ENCODE measurements at places on chromosomes 13 and 19.

GRCh38 chr19:49873834-49874233, 3.3 kb downstream of the AKT1S1 start:
- DNase-seq, result no peak

- no peak for DNase-seq
Measured at GRCh38 chr19:6273701-6274601, 5.8 kb downstream of the MLLT1 start.

- no peak for DNase-seq
Measured at GRCh38 chr19:35451338-35452096, 3.5 kb downstream of the FFAR2 start.

GRCh38 chr19:40365613-40366401, 17.3 kb downstream of the PLD3 start:
- DNase-seq, result peak; percentile 67

GRCh38 chr19:55070466-55071128, 5.1 kb upstream of the EPS8L1 start:
- DNase-seq, result no peak

- DNase-seq, result peak; percentile 60
Measured at GRCh38 chr19:14383661-14384555, 2.7 kb downstream of the ADGRE5 start.

- no peak for DNase-seq
Measured at GRCh38 chr19:4326837-4327251, 11.8 kb downstream of the STAP2 start.

GRCh38 chr19:1058112-1058511, 8.9 kb upstream of the ARHGAP45 start:
- DNase-seq, result no peak

DNA sequence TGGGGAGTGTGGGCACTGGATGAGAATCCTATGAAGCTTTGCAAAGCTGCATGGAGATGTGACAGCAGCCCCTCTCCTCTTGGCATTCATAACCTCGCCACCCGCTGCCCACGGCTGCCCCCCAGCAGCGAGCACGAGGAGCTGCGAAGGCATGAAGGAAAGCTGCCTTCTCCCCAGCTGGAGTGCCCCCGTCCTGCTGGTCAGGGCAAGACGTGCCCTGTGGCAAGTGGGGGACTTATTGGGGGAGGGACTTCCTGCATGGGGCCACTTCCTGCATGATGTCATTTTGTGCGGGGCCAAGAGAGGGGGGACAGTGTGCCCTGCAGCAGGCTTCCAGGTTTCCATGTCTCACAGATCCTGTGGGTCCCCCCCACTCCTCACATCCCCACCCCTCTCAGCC, 85.9 kb downstream of the TSHZ3 start:
- no peak for DNase-seq

DNA sequence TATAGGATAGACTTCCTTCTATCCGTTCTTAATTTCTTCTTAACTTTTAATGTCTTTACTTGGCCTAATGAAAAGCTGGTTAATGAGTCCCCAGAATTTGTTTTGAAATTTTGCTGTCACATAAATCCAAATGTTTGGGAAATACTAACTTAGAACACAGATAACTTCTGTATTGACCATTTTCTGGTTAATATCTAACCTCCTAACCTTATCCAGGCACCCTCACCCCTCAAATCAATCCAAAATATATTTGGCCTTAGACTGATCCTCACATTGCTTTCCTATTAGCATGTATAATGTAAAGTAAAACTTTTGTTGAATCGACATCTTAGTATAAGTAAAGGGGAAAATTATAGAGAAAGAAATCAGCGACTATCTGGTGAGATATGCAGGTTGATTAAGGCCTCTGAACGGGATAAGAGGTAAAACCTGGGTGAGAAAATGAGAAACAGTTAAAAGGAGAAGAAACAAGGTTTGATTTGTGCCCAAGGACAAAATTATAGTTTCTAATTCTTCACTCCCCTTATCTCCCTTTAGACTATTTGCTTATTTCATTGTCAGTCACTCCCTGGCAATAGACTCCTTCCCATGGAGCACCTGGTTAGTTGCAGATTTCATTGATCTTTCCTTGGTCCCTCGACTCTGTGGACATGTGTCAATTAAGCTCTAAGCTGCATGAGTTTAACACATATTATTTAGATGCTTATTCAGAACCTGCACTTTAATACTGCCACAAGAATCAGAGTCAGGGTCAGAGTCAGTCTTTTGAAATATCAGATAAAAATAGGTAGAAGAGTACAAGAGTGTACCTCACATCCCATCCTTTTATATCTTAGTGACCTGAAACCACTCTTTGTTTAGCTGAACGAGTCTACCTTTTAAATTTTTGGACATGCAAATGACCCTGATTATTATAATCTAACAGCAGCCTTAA, 119.2 kb upstream of the MLNR start:
- no peak for DNase-seq

GRCh38 chr19:9862938-9863337, 27.8 kb downstream of the PIN1 start:
- peak; percentile 63 for DNase-seq

DNA sequence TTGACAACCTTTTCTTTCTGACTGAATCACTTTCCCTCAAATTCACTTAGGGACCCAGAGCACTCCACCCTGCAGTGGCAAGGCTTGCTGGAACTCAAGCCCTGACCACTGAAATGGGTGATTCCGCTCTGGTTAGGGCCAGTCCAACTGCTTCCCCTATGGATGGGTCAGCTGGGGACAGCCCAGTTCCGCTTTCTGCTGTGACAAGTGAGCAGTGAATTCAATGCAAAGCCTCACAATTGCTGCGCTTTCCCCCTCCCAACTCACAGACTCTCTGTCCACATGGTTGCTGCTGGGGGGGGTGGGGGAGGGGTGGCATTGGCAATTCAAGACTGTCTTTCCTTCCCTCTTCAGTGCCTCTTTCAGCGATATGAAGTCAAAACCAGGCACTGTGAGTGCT, 18.7 kb downstream of the CD70 start:
- DNase-seq, result no peak

- no peak for DNase-seq
Measured at GRCh38 chr19:35105411-35106290, 10.0 kb upstream of the FXYD3 start.

- DNase-seq, result no peak
Measured at GRCh38 chr19:41720103-41720502, 11.7 kb downstream of the CEACAM5 start.

DNA sequence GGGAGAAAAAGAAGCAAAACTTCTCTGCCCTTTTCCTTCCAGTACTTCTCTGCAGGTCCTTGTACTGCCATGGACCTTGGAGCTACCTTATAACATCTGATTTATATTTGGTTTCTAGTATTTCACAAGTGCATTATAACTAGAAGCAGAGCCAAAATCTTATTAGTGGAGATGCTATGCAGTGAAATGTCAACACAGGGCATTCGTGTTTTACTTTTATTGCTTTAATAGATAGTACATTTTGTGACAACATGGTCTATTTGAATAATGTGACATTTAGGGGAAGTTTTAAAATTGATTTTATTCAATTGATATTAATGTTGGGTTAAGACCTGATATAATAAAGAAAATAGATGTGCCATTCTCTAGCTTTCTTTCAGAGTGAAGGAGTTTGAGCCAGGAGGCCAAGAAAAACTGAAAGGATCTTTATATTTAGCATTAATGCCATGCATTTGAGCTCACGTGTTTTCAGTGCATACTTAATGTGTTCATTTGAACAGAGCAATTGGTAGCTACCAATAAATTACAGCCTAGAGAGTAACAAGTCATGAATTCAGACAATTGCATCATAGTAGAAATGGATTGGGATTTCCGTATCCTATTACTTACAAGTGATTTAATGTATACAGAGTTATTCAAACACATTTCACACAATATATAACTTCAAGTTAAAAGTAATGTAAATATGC, 863.8 kb downstream of the GPC5 start:
- DNase-seq, result no peak

DNA sequence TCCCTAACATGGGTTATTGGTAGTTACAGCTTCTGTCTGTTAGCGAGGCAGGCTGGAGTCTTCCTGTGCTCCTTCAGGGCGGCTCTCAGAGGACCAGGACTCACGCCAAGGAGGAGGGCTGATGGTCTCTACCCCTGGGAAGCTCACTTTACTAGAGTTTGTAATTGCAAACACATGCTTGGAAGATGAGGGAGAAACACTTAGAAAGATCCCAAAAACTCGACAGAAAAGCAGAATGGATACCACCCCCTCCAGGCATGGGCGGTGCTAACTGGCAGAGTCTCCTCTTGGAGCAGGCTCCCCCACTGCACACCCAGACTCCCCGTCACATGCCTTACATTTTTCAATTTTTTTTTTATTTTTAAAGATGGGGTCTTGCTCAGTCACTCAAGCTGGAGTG, 62.0 kb downstream of the PARP4 start:
- DNase-seq, result no peak

DNA sequence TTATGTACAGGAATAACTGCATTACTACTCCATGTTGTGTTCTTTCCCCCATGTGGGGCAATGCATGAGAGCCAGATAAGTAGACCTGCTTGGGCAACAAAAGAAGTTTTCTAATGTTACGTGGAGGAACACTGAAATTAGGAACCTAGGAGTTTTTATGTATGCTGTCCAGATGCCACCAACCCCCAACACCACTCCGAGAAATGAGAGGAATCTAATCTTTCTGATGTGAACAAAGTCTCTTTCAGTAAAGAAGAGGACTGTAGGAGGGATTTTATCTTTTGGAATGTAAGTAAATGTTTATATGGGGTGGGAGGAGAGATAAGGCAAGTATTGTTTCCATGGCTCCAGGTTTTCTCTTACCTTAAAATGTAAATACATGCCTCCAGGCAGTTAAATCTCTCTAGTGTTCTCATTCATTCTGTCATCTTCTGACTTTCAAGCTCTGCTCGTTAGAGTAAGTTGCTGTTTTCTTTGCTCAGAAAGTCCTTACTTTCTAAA, 820.6 kb downstream of the PCDH17 start:
- no peak for DNase-seq

GRCh38 chr13:26897706-26898550, 137.3 kb upstream of the GPR12 start:
- no peak for DNase-seq

DNA sequence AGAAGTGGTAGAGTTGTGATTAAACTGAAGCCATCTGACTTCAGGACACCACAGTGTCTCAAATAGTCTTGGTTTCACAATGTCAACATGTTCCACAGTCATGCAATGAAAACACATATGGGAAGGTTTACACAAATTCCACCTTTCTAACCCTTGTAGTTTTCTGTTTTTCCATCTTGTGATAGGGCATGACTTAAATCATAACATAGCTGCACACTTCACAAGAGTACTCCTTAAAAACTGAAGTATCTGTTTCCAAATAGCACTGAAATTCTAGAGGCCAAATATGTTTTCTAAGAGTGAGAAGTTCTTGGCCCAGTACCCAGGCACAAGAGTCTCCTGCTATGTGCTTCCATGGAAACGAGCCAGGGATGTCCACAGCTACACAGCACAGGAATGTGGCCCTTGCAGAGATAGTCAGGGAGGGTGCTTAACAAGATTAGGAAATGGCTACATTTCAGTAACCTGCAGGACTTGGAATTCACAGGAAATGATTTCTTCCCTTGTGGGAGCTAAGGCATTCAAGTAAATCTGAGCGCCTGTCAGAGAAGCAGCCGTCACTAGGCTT, 269.1 kb downstream of the NDFIP2 start:
- no peak for DNase-seq

DNA sequence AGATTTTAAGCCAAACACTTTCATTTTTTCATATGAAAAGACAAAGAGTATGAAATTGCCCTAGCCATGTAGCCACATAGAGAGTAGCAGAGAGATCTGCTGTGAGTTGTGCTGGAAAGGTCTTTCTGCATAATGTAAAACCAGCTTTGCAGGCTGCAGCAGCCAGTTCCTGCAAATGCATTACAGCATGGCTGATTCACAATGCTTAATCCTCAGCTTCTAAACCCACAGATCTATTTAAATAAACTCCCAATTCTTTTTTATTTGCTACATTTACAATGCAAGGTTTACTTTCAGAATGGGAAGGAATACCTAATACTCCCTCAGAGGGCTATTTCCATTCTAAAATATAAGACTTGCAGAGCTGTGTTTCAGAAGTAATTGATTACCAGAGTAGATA, 185.6 kb upstream of the STARD13 start:
- no peak for DNase-seq

GRCh38 chr13:102862624-102863210, 16.9 kb downstream of the ERCC5 start:
- DNase-seq, result no peak

- no peak for DNase-seq
Measured at GRCh38 chr19:3548606-3549005, 8.8 kb downstream of the MFSD12 start.

DNA sequence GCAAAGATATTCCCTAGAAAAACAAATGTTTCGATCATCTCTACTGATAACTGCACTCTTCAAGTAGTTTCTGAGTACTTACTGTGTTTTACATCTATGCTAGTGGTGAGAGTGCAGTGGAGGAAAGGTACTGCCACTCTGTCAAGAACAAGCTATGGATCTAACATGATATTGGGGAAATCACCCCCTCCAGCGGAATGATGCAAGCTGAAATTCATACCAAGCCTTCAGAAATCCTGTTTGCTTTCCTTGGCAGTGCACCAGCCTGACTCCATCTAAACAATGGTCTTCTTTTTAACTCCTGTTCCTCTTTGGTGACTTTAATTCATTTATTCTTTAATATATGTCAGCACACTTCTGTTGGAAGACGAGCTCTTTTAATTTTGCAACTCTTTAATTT, 238.0 kb downstream of the PCDH9 start:
- DNase-seq, result no peak

GRCh38 chr19:46076951-46077814, 36.4 kb upstream of the IGFL4 start:
- peak; percentile 38 for DNase-seq

GRCh38 chr19:44988896-44989556, 12.2 kb upstream of the RELB start:
- peak; percentile 71 for DNase-seq

DNA sequence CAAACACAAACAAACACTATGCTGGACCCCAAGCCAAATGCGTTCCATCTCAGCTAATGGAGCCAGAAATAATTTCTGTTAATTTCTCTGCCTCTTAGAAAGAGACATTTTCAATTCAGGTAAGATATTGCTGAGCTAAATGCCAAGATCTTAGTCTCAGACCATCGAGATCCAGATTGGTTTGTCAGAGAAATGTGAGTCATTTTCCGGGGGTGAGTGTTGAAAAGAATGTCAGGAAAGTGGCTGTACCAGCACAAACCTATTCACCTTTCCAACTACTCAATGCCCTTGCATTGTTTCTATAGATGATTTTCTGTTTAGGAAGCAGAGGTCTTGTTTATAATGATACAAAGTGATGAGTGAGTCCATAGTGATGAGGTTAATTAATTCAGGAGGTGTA, 266.8 kb upstream of the TSHZ3 start:
- DNase-seq, result no peak

GRCh38 chr13:105474983-105475610, 1060.4 kb downstream of the EFNB2 start:
- DNase-seq, result no peak

DNA sequence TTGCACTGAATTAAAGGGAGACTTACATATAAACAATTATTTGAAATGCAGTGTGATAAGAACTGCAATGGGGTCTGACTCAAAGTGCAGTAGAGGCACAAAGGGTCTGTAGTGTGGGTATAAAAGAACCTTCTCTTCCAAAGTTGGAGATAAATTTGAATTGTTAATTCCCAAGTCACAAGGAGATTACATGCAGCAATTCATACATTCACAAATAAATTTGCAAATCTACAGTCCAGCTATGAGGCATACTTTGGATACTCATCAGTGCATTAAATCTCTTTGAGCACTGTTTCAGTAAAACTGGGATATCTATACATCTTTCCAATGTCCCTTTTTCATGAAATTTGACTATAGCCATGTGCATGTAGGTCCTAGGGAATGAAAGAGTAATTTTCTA, 799.4 kb downstream of the PCDH9 start:
- DNase-seq, result no peak
